ENCODE measurements at places on chromosomes 12 and 14.

DNA sequence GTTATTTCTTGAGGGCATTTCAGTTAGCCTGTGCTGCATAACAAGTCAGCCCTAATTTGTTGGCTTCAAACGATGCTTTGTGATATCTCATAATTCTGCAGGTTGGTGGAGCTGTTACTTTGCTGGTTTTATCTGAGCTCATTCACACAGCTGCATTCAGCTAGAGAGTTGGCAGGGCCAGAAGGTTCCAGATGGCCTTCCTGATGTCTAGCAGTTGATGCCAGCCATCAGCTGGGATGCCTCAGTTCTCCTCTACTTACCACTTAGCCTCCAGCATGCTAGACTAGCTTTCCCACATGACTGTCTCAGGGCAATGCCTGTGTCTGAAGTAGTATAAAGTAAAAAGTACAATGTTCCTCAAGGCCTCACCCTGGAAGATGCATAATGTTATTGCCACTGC lies 130.6 kb downstream of the SLC35F4 start:
- DNase-seq: no peak

DNA sequence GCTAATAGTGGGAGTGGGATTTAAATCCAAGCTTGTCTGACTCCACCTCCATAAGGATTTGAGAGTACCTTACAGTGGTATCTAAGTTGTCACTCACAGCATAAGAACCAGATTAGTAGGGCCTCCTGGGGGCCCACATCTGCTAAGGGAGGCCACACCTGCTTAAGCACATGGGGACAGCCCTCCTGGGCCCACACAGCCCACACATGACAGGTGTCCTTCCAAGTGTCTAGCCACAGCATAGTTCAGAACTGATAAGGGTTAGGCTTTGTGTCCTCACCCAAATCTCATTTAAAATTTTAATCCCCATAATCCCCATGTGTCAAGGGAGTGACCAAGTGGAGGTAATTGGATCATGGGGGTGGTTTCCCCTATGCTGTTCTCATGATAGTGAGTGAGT lies 186.0 kb upstream of the HMGA2 start:
- DNase-seq: no peak

DNA sequence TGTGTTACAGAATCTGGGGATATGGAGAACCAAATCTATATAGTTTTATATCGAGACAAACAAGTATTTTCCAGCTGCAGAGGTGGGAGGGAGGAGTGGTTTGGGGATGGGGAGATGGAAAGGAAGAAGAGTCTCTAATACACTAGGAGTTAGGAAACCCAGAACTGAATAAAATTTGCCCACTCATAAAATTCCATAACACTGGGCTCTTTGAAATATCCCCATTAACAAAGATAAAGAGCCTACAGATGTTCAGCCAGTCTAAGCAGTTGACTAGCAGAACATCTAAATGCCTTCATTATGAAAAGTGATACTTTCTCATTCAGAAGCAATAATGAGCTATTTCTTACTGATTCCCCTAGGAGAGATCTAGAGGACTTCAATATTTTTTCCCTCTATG lies 151.7 kb upstream of the GZMB start:
- DNase-seq: no peak

GRCh38 chr14:60637479-60638315 lies 11.6 kb downstream of the SIX1 start:
- DNase-seq: no peak

DNA sequence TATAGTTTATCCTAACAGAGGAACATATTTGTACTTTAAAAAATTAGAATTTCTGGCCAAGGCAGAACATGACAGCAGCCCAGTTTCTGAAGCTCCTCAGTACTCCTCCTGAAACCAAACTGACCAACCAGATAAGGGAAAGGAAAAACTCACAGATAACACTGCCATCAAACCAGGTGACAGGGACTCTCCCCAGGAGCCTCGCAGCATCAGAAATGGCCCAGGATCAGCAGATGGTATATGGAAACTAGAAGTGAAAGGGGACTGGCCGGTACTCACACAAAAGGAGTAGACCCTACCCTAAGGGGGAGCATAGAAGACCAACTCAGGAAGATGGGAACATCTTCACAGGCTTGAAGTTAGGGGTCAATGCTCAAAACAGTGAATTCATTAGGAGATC lies 22.0 kb downstream of the GALC start:
- DNase-seq: no peak

- no peak for DNase-seq
Measured at GRCh38 chr14:54200726-54201125, 196.1 kb upstream of the CDKN3 start.

DNA sequence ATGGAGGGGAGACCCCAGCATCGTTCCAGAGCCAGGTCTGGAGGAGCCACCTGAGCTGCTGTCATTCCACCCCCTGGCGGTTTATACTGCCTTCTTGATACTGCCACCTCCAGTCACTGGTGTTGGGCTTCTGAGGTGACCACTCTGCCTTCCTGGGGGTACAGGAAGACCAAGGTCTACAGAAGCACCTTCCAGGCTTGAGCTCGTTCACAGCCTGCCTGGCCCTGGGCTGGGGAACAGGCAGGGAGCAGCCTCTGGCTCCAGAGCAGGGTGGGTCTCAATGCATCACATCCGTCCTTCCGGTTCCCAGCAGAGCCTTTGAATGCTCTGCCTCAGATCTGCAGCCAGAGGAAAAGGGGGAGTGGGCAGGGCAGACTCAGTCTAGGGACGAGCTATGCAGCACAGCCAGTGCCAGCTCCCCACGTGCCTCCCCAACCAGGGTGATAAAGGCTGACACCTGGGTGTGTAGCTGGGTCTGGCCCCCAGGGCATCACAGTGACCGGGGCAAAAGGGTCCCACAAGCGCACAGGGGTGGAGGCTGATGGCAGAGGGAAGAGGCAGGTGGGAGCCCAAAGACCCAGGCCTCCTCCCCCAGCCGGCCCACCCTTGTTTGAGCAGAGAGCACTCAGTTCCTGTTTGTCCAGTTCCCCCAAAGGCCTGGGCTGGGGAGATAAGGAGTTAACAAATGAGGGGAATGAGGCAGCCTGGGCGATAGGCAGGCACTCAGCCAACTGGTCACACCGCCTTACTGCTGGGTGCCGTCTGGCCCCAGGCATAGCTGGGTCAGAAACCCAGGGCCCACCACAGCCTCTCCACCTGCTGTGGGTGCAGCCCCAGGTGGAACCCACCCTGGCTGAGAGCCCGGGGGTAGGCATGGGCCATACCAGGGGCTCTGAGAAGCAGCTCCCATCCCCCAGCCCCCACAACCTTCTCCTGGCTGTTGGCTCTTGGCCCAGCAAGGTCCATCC lies 17.1 kb downstream of the DEGS2 start:
- no peak for DNase-seq

- no peak for DNase-seq
Measured at GRCh38 chr12:71469258-71469750, 29.7 kb downstream of the LGR5 start.

DNA sequence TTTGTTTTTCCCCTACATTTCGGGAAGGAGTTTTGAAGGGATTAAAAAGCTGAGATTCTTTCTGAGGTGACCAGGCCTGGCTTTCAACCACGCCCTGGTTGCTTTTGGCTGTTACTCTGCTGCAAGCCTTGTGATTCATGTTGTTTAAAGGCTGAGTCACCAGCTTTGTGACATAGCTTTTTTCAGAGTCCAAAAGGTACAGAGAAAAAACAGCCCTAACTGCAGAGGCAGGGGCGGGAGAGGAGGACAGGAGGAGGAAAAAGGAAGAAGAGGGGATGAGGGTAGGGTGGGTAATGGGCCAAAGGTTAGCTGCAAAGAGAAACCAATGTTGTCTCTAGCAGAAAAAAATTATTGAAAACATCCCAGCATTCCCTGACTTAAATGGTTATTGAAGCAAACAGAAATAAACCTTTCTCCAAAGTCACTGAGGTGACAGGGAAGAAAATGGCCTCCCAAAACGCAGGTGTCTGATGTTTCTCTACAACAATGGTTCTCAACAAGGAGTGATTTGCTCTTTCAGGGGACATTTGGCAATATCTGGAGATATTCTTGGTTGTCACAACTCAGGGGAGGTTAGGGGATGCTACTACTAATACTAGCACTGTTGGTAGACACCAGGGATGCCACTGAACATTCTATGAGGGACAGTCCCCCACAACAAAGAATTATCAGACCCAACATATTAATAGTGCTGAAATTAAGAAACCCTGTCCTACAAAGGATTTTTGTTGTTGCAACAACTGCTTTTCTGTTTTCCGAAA lies 2.1 kb upstream of the UBC start:
- DNase-seq: no peak

- no peak for DNase-seq
Measured at GRCh38 chr14:99258341-99258861, 13.6 kb downstream of the BCL11B start.

GRCh38 chr12:34186492-34186891 lies 164.2 kb downstream of the ALG10 start:
- no peak for DNase-seq

DNA sequence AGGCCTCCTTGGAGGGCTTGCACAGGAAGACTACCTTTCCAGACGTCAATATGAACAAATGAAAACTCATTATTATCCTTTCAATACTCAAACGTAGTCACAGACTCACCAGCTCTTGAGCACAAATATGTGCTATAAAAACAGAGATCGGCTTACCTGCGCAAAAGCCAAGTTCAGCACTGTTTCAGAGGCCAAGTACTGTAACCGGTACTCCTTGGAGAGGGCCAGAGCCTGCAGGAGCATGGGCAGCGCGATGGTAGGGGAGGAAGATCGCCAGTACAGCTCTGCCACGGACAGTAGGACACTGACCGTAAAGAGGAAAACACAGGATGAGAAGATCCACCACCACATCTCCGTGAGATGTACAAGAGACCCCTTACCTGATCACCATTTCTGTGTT lies 21.6 kb upstream of the CAMKK2 start:
- DNase-seq: no peak

- no peak for DNase-seq
Measured at GRCh38 chr14:72665259-72665658, 228.6 kb downstream of the DPF3 start.

Measured in NCI-H1048 (cell line).